ENCODE measurements at places on chromosomes 7 and 10. TPM values are rescaled to one million over a fixed set of nuclear protein-coding genes. Genes with fewer than 3 reads are reported as not detected.

The CFAP58 gene
- total RNA-seq = 1.1 TPM

The CHST15 gene
- 36.5 TPM for total RNA-seq

The CDK5 gene
- 13.7 TPM for total RNA-seq

GRCh38 chr7:124201768-124202349 lies 169.0 kb upstream of the TMEM229A start:
- H3K27ac ChIP-seq = no peak overlapping the region
- no peak overlapping the region for H3K4me3 ChIP-seq
- no peak for DNase-seq
- no peaks in the 10 kb centered on the region for H3K27me3 ChIP-seq

- no peaks in the 10 kb centered on the region for H3K27me3 ChIP-seq
- no peak overlapping the region for H3K4me3 ChIP-seq
- DNase-seq = no peak
Observed at GRCh38 chr7:42617071-42617765, 294.7 kb downstream of the C7orf25 start.

GRCh38 chr7:108347616-108348015 lies 108.6 kb downstream of the NRCAM start:
- H3K36me3 ChIP-seq = no peaks in the 10 kb centered on the region
- no peak for DNase-seq
- H3K27ac ChIP-seq = no peak overlapping the region
- no peaks in the 10 kb centered on the region for H3K27me3 ChIP-seq
- no peak overlapping the region for H3K4me3 ChIP-seq
- H3K4me1 ChIP-seq = no peaks in the 10 kb centered on the region

GRCh38 chr7:118041251-118041878 lies 142.6 kb upstream of the LSM8 start:
- H3K27ac ChIP-seq = no peak overlapping the region
- H3K36me3 ChIP-seq = no peaks in the 10 kb centered on the region
- H3K4me3 ChIP-seq = no peak overlapping the region
- no peaks in the 10 kb centered on the region for H3K4me1 ChIP-seq
